Stomach (tissue), 19 donors: ENCODE measurements at places on chromosomes 1 and 21. TPM values are rescaled to one million over a fixed set of nuclear protein-coding genes. Genes with fewer than 3 reads are reported as not detected.

DNA sequence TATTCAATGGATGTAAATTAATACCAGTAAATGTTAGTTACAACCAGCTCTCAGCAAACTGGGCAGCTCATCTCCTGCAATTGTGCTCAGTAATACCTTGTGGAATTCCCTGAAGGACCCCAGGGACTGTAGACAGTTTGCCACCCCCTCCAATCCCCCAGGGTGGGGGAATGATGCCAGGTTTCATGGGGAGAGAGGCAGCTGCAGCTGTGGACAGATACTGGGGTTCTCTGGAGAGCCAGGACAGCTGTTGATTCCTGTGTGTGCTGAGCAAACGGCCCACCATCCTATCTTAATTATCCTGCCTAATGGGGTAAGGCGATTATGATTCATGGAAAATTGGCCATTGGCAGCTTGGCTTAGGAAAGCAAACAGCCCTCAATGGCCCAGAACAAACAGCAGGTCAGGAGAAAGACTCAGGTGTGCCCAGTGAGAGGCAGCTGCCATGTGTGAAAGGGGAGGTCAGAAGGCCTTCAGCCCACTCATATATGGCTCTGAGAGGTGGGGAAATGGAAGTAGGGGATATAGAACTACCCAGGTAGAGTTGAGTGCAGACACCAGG, 148.9 kb upstream of the CTTNBP2NL start:
- DNase-seq: no peak

GRCh38 chr1:175470078-175470477, 273.3 kb downstream of the TNR start:
- no peak for DNase-seq

- DNase-seq: no peak
Observed at GRCh38 chr1:31380181-31380580, 7.3 kb upstream of the FABP3 start.

GRCh38 chr1:214498021-214498420, 53.4 kb downstream of the PTPN14 start:
- DNase-seq: no peak

S100A14 gene
- total RNA-seq: 27.2 TPM

C1orf141 gene
- not detected for total RNA-seq

CFHR2 gene
- not detected for total RNA-seq

LRRC38 gene
- not detected for total RNA-seq
